Neuronal stem cell (in vitro differentiated cells): ENCODE measurements at places on chromosomes 16 and 17.

DNA sequence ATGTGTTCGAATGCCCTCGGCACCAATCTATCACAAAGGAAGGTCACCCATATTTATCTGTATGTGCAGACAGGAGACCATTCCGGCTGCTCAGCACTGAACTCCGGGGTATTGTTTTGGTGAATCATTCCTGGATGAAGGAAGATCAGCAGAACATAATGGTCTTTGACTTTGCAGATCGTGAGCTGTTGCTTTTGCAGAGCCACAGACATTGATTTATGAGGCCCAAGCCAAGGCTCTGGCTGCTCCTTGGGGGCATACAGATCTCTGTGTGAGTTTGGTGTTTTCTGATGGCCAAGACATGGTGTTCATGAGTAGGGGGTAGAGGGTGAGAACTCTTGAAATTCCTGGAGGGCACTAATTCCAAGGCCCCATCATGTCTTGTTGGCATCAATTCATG, 458.8 kb upstream of the HSBP1 start:
- no peak for DNase-seq

GRCh38 chr17:29718446-29719039, 95.8 kb upstream of the CORO6 start:
- no peak for DNase-seq

DNA sequence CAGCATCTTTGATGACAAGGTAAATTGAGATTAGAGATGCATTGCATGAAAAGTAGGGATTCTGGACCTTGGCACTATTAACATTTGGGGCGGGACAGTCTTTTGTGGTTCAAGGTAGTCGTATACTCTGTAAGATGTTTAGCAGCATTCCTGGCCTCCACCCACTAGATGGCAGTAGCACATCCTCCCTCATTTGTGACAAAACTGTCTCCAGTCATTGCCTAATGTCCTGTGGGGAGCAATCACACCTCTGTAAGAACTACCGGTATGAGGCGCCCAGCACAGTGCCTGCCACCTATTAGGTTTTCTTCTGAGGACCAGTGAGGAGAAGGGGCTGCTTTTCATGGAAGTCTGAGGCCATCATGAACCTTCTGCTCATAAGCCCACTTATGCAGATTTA, 180.8 kb downstream of the RBFOX1 start:
- DNase-seq, result no peak

DNA sequence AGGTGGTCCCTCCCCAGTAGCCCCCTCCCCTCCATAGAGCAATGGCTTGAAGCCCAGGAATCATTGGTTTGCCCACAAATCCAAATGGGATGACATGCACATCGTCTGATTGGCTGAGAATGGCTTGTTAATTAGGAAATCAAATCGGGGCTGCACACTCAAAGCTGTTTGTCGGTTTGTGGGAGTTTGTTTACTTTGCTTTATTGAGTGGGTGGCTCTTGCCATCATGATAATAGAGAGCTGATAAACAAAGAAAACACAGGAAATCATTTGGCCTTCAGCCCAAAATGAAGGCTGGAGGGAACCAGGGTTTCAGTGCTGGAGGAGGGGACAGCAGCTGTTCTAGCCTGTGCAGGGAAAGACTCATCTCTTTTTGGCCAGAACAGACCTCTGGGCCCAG, 316.3 kb downstream of the CBLN1 start:
- DNase-seq, result no peak

DNA sequence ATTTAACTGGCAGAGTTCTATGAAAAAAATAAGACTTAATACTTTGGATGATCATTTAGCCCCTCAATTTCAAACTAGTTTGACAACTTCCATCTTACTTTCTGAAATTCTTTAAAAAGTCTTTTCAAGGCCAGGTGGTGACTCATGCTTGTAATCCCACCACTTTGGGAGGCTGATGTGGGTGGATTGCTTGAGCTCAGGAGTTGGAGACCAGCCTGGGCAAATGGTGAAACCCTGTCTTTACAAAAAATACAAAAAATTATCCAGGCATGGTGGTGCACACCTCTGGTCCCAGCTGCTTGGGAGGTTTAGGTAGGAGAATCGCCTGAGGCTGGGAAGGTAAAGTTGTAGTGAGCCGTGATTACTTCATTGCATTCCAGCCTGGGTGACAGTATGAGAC, 154.4 kb downstream of the TANC2 start:
- no peak for DNase-seq

DNA sequence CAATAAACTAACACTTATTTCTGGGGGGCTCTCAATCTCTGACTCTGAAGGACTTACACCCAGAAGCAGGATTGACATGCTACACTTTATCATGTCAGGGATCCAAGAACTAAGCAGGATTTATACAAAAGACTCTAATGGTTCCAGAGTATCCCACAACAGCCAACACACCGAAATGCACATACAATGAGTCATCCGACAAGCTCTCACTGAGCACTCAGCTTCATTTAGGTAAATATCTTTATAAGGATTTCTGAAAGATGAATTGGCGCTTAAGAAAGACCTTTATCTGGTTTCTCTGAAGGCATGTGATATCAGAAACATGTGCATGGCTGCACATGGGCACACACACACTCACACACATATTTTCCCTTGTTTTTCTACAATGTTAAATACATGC, 77.2 kb downstream of the TOX3 start:
- DNase-seq, result no peak

DNA sequence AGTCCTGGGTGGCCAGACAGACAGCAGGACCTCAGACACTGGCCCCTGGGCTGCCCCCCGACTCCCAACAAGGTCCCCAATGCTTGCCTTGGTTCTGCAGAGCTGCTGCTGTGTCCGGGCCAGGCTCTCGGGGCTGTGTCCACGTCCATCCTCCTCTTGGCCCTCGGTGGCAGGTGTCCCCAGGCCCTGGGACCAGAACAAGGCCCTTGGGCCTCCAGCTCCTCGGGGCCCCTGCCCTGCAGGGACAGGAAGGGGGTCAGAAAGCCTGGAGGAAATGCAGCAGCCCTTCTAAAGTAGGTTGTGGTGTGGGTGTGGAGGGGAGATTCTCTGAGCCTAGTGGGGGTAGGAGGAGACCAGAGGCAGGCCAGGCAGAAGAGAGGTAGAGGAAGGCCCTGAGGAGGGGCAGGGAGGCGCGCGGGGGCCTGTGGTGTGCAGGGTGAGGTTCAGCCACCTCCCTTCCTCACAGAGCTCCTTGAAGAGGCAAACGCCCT, 2.5 kb upstream of the AXIN1 start:
- no peak for DNase-seq

DNA sequence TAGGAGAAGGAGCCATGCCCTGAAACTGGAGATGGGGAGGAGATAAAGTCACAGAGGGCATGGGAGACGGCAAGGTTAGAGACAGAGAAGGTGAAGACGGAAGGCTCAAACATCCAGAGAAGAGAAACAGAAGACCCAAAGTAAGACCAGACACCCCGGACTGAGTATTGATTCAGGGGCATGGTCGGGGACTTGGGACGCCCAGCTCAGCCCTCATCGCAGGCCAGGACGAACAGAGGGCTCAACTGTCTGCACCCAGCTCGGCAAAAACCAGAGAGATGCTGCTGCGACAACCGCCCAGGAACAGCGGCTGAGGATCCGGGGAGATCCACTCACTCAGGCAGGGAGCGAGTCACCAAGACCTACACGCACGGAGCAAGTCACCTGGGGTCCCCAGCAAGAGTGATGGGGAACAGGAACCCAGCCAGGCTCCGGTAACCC, 999 bp downstream of the XYLT1 start:
- no peak for DNase-seq

DNA sequence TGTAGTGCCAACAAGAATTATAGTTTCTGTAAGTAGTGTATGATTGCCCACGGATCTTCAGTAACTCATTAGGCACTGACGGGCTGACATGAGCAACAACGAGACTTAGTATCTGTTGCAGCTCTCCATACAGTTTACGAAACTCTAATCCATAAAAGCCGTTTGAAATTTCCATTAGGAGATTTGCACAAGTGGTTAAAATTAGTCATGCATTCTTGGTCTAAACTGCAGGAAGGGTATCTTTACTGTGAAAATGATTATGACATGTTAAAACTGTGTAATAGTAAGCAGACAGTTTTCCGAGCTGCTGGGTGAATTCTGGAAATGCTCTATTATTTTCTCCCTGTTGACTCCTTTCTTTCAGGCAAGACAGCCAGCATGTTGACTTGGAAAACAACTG, 605.0 kb downstream of the WWOX start:
- DNase-seq, result no peak

- DNase-seq, result no peak
Observed at GRCh38 chr17:36691606-36692005, 90.2 kb downstream of the MRM1 start.

- DNase-seq, result no peak
Observed at GRCh38 chr17:58569196-58569595, 54.8 kb upstream of the MTMR4 start.

DNA sequence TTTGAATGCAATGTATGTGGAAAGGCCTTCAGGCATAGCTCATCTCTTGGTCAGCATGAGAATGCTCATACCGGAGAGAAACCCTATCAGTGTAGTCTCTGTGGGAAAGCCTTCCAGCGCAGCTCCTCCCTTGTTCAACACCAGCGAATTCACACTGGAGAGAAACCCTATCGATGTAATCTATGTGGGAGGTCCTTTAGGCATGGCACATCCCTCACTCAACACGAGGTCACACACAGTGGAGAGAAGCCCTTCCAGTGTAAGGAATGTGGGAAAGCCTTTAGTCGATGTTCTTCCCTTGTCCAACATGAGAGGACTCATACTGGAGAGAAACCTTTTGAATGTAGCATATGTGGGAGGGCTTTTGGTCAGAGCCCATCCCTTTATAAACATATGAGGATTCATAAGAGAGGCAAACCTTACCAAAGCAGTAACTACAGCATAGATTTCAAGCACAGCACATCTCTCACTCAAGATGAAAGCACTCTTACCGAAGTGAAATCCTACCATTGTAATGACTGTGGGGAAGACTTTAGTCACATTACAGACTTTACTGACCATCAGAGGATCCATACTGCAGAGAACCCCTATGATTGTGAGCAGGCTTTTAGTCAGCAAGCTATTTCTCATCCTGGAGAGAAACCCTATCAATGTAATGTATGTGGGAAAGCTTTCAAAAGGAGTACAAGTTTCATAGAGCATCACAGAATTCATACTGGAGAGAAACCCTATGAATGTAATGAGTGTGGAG, 24.7 kb downstream of the ZFP90 start:
- no peak for DNase-seq

- DNase-seq, result no peak
Observed at GRCh38 chr17:30554839-30555751, 77.9 kb downstream of the GOSR1 start.

DNA sequence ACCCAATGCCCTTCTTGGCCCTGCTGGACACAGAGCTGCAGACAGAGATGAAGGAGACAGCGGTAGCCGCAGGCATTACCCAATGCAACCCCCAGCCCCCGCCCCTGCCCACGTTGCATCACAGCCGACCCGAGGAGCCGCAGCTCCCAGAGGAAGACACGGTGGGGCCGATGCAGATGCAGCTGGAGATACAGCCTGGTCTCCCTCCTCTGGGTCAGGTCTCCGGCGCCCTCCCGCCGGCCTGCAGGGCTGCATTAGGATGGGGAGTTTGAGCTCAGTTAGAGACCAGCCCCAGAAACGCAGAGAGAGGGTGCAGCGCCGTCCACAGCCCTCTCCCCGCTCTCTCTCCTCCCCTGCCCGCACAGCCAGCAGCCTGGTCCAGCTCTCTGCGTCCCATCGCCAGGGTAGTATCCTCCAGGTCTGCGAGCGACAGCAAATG, 19.4 kb upstream of the UBE2I start:
- DNase-seq, result no peak

- no peak for DNase-seq
Observed at GRCh38 chr17:40680998-40681397, 16.0 kb upstream of the KRT222 start.

GRCh38 chr16:65125871-65126270, 4.0 kb upstream of the CDH11 start:
- no peak for DNase-seq

GRCh38 chr17:61129267-61130254, 270.1 kb upstream of the TBX2 start:
- DNase-seq, result no peak

GRCh38 chr17:29412780-29413565, 22.8 kb downstream of the TAOK1 start:
- DNase-seq, result no peak

- peak; percentile 99 for DNase-seq
Observed at GRCh38 chr16:18801145-18801972, at the start of gene ARL6IP1. Gene ARL6IP1, minus strand, starts transcription at chr16:18801549. Its CDS starts 83 bp downstream, at chr16:18801466.

DNA sequence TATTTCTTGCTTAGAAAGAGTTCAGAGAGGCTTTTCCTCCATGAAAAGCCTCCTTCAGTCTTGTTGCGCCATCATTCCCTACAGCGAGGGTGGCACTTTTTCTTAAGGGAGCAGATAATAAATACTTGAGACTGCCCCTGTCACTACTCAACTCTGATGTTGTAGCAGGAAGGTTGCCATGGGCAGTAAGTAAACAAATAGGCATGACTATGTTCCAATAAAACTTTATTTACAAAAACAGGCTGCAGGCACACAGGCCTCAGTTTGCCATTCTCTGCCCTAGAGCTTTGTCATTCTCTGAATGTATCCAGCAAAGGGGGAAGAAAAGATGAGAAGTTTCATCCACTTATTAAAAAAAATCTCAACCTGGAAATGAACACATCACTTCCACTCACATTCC, 60.4 kb downstream of the MYOCD start:
- no peak for DNase-seq

DNA sequence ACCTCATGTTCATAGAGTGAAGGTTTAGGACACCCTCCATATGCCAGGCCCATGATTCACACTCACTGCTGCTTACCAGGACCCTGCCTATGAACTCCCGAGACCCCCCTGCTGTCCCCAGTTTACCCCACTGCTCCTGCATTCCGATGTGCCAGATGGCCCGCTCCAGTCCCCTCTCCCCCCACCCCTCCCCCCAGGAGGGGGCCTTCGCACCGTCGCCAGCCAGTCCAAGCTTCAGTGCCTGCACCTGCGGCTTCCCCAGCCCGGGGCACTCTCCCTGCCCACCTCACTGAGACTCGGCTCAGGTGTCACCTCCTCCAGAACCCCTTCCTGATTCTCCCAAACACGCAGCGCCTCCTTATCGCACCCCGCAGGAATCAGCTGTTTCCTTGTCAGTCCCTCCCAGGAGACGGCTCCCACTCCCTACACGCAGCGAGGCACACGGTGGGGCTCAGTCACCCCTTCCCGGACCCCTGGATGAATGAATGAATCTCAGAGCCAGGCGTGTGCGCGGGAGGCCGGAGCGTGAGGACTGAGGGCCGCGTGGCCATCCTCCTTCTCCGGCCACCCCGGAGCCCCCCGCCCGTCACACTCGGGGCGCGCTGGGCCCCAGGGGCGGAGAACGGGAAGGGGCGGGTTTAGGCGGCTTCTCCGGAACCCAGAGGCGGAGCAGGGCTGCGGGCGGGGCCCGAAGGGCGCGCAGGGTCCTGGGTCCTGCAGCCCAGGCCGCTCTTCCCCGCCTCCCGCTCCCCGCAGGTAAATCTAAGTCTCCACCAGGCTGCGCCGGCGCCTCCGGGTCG, 1.6 kb downstream of the MYO1C start:
- no peak for DNase-seq

DNA sequence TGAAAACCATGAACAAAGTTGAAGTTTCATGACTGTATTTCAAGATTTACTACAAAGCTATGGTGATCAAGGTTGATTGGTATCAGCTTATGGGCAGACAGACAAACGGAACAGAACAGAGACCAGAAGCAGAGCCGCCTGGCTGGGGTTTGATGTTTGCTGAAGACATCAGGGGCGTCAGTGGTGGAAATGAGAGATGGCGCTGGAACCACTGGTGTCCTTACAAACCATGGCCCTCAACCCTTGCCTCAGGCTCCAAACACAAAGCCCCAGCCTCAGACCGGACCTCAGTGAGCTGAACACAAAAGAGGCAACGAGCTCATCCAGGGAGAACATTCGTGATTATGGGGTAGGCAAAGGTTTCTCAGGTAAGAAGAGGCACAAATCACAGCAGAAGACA, 113.0 kb upstream of the METRNL start:
- DNase-seq, result no peak
